Keratinocyte (primary cell): ENCODE measurements at places on chromosomes 1 and 21. TPM values are rescaled to one million over a fixed set of nuclear protein-coding genes. Genes with fewer than 3 reads are reported as not detected.

DNA sequence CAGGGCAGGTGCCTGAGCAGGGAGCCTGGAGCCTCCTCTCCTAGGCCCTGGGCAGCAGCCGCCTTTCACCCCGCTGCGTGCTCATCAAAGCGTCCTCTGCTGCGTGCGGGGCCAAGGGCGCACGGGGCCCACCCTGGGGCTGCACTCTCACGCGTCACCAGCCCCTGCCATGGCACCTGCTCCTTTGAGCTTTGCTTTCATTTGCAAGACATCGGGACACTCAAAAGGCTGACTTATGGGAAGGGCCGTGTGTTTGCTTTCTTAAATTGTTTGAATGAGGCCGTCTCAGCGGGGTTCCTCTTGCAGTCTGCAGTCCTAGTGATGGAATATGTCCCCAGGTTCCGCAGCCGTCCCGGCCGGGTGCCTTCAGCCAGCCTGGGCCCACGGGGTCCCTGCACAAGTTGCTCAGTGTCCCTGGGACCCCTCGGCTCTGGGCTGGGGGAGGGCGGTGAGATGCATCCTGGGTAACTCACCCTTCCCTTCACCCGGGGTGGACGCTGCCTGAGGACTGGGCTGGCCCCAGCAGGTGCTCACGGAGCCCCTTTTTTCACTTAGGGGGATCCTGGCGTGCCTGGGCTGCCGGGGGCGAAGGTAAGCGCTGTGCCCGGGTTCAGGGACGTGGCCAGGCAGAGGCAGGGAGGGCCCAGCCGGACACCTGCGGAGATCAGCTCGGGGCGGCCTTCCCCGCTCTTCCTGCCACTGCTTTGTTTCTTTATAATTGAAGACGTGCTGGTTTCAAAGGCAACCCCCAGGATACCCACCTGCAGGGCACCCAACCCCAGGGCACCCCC lies 53.1 kb downstream of the SLC19A1 start:
- H3K27ac ChIP-seq, result no peak overlapping the region
- DNase-seq, result no peak
- no peaks in the 10 kb centered on the region for H3K27me3 ChIP-seq
- H3K36me3 ChIP-seq, result peaks cover 4% of the 10 kb centered on the region
- H3K4me1 ChIP-seq, result no peaks in the 10 kb centered on the region

DNA sequence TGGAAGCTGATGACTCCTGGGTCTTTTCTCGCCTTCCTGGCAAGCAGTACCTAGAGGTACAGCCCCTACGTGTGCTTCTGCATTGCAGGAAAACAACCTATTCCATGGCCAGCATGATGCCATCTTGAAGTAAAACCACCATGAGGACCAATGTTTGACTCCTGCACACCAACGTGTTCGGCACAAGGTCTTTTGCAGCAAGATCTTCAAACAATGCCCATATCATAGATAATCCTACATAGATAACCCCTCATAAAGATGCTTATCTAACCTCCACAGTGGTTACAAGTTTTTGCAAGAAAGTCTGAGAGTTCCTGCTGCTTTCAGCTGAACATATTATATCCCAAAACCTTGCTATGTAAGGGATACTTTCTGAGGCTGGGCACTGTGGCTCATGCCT lies 141.1 kb upstream of the MAP1LC3C start:
- H3K4me1 ChIP-seq, result no peaks in the 10 kb centered on the region
- no peak overlapping the region for H3K27ac ChIP-seq
- no peak for DNase-seq
- H3K4me3 ChIP-seq, result no peak overlapping the region
- no peaks in the 10 kb centered on the region for H3K36me3 ChIP-seq

- no peak overlapping the region for H3K27ac ChIP-seq
- peaks cover 8% of the 10 kb centered on the region for H3K4me1 ChIP-seq
- peaks cover 77% of the 10 kb centered on the region for H3K27me3 ChIP-seq
- no peaks in the 10 kb centered on the region for H3K36me3 ChIP-seq
- no peak for DNase-seq
- H3K4me3 ChIP-seq, result no peak overlapping the region
Observed at GRCh38 chr1:39694026-39694425, 2.8 kb upstream of the HPCAL4 start.

GRCh38 chr1:88451856-88452255 lies 232.2 kb upstream of the PKN2 start:
- no peak overlapping the region for H3K4me3 ChIP-seq
- H3K27me3 ChIP-seq, result no peaks in the 10 kb centered on the region
- H3K36me3 ChIP-seq, result no peaks in the 10 kb centered on the region

GRCh38 chr1:18512883-18513282 lies 32.2 kb downstream of the KLHDC7A start:
- H3K27me3 ChIP-seq, result no peaks in the 10 kb centered on the region
- no peak for DNase-seq
- no peak overlapping the region for H3K4me3 ChIP-seq
- H3K4me1 ChIP-seq, result no peaks in the 10 kb centered on the region

- no peak overlapping the region for H3K4me3 ChIP-seq
- peaks cover 10% of the 10 kb centered on the region for H3K4me1 ChIP-seq
- no peak overlapping the region for H3K27ac ChIP-seq
- DNase-seq, result no peak
- peaks cover 34% of the 10 kb centered on the region for H3K36me3 ChIP-seq
- H3K27me3 ChIP-seq, result no peaks in the 10 kb centered on the region
Observed at GRCh38 chr1:39297551-39297950, 93.1 kb downstream of the MACF1 start.

DNA sequence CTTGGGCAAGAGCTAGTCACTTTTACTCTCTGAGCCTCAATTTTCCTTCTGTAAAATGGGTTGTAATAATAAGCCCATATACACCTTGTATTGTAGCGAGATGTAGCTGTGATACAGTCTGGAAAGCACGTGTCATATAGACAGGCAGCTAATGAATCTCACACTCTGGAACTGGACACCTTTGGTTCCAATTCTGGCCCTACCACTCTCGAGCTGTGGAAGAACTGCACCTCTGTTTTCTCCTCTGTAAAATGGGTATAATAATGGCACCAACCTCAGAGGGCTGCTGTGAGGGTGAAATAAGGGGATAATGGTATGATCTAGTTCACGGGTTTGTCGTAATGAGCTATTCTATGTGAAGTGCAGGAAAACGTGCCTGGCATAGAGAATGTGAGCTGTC lies 668 bp upstream of the PADI4 start:
- no peak overlapping the region for H3K27ac ChIP-seq
- no peak overlapping the region for H3K4me3 ChIP-seq
- H3K27me3 ChIP-seq, result no peaks in the 10 kb centered on the region
- H3K36me3 ChIP-seq, result no peaks in the 10 kb centered on the region

- no peak overlapping the region for H3K27ac ChIP-seq
- no peaks in the 10 kb centered on the region for H3K36me3 ChIP-seq
- H3K4me1 ChIP-seq, result peaks cover 20% of the 10 kb centered on the region
- H3K27me3 ChIP-seq, result peaks cover 20% of the 10 kb centered on the region
- no peak for DNase-seq
Observed at GRCh38 chr1:156703336-156703735, 2.0 kb downstream of the CRABP2 start.

DNA sequence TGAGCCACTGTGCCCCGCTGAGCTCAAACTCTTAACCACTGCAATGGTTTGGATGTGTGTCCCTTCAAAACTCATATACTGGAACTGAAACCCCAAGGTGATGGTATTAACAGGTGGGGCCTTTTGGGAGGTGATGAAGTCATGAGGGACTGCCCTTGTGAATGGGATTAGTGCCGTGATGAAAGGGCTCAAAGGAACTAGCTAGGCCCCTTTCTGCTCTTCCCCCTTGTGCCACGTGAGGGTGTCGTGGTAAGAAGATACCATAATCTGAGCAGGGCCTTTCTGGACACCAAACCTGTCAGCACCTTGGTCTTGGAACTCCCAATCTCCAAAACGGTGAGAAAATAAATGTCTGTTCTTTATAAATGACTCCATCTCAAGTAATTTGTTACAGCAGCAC lies 45.5 kb upstream of the SPOCD1 start:
- H3K27ac ChIP-seq, result no peak overlapping the region
- DNase-seq, result no peak
- H3K36me3 ChIP-seq, result no peaks in the 10 kb centered on the region
- no peaks in the 10 kb centered on the region for H3K4me1 ChIP-seq
- H3K4me3 ChIP-seq, result no peak overlapping the region
- no peaks in the 10 kb centered on the region for H3K27me3 ChIP-seq

DNA sequence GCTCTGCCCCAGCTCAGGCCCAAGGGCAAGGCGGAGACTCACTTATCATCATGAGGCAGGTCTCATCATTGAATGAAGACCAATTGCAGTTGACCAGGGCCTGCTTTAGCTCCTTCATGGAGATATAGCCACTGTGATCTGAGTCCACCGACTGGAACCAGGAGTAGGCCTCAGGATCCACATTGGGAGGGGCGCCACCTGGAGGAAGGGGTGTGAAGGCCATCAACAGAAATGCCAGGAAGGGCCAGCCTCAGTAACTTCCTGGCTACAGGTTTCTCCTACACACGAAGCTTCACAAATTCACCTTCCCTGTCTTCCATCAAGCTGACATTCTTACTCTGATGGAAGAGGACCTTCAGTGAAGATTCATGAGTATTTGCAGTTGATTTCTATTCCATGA lies 11.6 kb downstream of the PEF1 start:
- H3K27ac ChIP-seq, result no peak overlapping the region
- DNase-seq, result no peak
- H3K4me1 ChIP-seq, result peaks cover 10% of the 10 kb centered on the region
- peaks cover 35% of the 10 kb centered on the region for H3K36me3 ChIP-seq

GRCh38 chr1:76674689-76675210 lies 192.5 kb upstream of the ST6GALNAC5 start:
- H3K4me3 ChIP-seq, result no peak overlapping the region
- H3K4me1 ChIP-seq, result no peaks in the 10 kb centered on the region
- no peaks in the 10 kb centered on the region for H3K36me3 ChIP-seq
- DNase-seq, result no peak
- H3K27me3 ChIP-seq, result no peaks in the 10 kb centered on the region

- no peak for DNase-seq
- no peaks in the 10 kb centered on the region for H3K27me3 ChIP-seq
- no peaks in the 10 kb centered on the region for H3K4me1 ChIP-seq
- no peak overlapping the region for H3K27ac ChIP-seq
- no peaks in the 10 kb centered on the region for H3K36me3 ChIP-seq
Observed at GRCh38 chr1:45995298-45995697, 137.1 kb downstream of the PIK3R3 start.

- DNase-seq, result no peak
- no peak overlapping the region for H3K4me3 ChIP-seq
- H3K4me1 ChIP-seq, result peaks cover 15% of the 10 kb centered on the region
- no peaks in the 10 kb centered on the region for H3K36me3 ChIP-seq
- no peak overlapping the region for H3K27ac ChIP-seq
- H3K27me3 ChIP-seq, result no peaks in the 10 kb centered on the region
Observed at GRCh38 chr1:179166663-179167417, 62.6 kb downstream of the ABL2 start.

DNA sequence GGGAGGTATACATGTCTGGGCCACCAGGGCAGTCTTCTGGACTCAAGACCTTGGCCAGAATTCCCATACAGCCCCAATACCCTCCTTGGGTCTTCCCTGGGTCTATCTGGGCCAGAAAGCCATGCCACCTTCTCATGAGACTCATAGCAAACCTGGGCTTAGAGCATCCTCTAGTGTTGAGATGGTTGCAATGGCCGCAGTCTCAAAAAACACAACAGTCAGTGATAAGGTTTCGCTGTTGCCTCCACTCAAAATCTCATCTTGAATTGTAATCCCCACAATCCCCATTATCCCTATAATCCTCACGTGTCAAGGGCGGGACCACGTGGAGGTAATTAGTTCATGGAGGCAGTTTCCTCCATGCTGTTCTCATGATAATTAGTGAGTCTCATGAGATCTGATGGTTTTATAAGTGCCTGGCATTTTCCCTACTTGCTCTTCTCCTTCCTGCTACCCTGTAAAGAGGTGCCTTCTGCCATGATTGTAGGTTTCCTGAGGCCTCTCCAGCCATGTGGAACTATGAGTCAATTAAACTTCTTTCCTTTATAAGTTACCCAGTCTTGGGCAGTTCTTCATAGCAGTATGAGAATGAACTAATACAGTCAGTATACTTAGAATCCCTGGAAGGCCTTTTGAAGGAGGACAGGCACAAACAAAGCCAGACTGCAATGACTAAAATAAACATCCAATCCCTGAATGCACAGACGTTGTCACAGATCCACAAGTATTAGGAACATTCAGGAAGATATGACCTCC lies 77.0 kb downstream of the CTH start:
- no peak for DNase-seq
- H3K27ac ChIP-seq, result no peak overlapping the region
- peaks cover 17% of the 10 kb centered on the region for H3K4me1 ChIP-seq
- H3K27me3 ChIP-seq, result no peaks in the 10 kb centered on the region
- H3K36me3 ChIP-seq, result no peaks in the 10 kb centered on the region

- peaks cover 56% of the 10 kb centered on the region for H3K4me1 ChIP-seq
- H3K27me3 ChIP-seq, result no peaks in the 10 kb centered on the region
- DNase-seq, result no peak
- H3K4me3 ChIP-seq, result peak overlapping the region; percentile 46
Observed at GRCh38 chr1:209823143-209824041, 4.4 kb upstream of the UTP25 start.

Gene MROH9
- 0.04 to 0.07 TPM (median 0.05 TPM) in 3 replicates for polyA plus RNA-seq

Gene LHX8
- polyA plus RNA-seq, result not detected in 3 replicates

Gene MPZ
- polyA plus RNA-seq, result 0.19 to 0.45 TPM (median 0.45 TPM) in 3 replicates
